ENCODE measurements at places on chromosomes 7 and 10. TPM values are rescaled to one million over a fixed set of nuclear protein-coding genes. Genes with fewer than 3 reads are reported as not detected.

DNA sequence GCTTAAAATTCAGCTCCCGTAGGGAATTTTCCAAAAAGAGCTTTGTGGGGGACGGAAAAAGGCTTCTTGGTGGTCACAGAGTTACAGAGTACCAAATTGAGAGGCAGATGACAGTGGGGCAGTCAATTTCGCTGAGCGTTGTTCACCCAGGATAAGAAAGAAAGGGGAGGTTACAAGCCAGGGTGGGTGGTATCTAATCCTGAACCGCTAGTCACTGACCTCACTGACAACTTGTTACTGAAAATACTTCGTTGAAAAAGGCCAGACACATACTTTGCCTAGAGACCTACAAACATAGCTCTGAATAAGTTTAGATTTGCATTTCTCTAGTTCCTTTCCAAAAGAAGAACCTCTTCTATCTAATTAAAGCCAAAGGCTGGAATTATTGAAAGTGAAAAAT lies at the start of gene CTNNA3:
TSS of gene CTNNA3 (minus strand) at position 167 of the 400 bp plus-strand sequence.
- DNase-seq, result no peak
- no peaks in the 10 kb centered on the region for H3K36me3 ChIP-seq
- H3K27ac ChIP-seq, result no peak within 1 kb of the TSS
- H3K27me3 ChIP-seq, result no peaks in the 10 kb centered on the region
- H3K4me1 ChIP-seq, result no peaks in the 10 kb centered on the region

DNA sequence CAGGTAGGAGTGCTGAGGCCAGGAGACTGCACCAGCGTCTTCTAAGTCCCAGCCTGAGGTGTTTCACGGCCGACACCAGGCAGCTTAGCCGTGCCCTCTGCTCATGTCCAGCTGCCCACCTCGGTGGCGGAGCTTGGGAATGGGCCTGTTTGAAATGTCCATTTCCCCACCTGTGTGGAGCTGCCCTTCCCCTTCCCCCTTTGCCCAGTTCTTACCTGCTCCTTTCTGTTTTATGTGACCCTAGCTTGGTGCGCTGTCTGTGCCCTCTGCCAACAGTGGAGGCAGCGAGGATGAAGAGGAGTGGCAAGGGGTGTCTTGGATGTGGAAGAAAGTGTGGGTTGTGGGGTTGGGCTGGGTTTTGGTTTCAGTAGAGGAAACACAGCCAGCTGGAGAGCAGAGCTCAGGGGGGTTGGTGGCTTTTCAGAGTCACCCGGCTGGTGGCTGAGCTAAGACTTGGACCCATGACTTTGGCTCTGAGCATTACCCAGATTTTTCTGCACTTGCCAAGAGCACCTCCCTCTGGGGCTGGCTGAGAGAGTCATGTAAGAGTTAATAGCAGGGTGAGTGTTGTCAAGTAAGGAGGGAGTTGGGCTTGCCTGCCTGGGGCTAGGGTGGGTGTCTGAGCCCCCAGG lies 37.4 kb downstream of the GBX1 start:
- DNase-seq, result no peak
- peaks cover 4% of the 10 kb centered on the region for H3K4me1 ChIP-seq
- peaks cover 45% of the 10 kb centered on the region for H3K36me3 ChIP-seq
- H3K27me3 ChIP-seq, result no peaks in the 10 kb centered on the region
- H3K27ac ChIP-seq, result no peak overlapping the region

DNA sequence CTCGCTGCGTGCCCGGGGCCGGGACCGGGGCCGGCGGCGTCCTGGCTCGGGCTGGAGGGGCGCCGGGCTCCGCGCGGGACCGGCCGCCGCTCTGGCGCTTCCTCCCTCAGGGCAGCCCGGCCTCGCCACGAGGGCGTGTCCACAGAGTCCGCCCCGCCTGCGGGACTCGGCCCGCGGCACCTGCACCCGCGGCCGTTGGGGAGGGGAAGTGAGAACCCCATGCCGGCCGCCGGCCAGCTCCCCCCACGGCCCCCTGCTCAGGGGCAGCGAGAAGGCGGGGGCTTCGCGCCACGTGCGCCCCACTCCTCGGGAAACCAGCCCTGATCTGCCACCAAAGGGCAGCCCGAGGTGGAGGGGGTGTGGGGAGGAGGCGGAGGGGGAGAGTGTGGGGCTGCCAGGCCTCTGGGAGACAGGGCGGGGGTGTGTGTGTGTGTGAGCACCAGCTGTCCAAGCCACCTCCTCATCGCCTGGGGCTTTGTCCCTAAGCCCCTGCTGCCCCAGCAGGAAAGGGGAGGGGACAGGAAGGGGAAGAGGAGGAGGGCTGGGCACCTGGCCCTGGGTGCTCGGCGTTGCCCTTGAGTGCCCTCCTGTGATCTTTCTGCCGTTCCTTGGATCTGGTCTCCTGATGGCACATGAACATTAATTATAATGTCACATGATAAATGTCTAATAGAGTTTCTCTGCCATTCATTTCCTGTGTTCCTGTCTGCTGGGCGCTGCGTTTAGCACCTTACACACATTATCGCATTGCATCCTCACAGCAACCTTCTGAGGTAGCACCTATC lies at the start of gene PIK3AP1:
TSS of gene PIK3AP1 (minus strand) at position 93 of the 785 bp plus-strand sequence. CDS start 120 bp downstream, outside the sequence.
- no peaks in the 10 kb centered on the region for H3K27me3 ChIP-seq
- no peaks in the 10 kb centered on the region for H3K36me3 ChIP-seq
- peak within 1 kb of the TSS; percentile 81 for H3K4me3 ChIP-seq
- peak; percentile 84 for DNase-seq

DNA sequence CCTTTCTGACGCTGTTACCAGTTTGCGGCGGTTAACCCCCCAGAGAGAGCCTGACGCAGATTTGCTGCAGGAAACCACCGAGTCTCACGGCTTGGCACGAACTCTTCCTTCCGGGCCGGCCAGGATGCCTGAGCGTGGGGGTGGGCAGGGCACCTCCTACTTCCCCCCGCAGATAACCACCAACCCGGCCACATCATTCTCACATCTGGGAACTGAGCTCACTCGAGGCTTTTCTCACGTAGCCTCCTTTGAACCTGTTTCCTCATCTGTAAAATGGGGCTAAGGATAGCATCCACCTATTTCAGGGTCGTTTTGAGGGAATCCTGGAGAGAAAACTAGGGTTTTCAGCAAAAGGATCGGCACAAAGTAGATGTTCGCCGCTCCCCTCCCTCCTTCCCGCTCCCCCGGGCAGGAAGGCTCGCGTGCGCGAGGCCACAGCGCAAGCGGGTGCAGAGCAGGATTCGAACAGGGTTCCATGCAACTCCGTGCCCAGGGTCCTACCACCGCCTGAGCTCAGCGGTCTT lies 23.6 kb downstream of the DDIT4 start:
- no peaks in the 10 kb centered on the region for H3K36me3 ChIP-seq
- H3K27me3 ChIP-seq, result no peaks in the 10 kb centered on the region
- H3K27ac ChIP-seq, result peak overlapping the region; percentile 88
- no peaks in the 10 kb centered on the region for H3K4me1 ChIP-seq
- no peak for DNase-seq

Gene LIPN
- not detected for total RNA-seq

DNA sequence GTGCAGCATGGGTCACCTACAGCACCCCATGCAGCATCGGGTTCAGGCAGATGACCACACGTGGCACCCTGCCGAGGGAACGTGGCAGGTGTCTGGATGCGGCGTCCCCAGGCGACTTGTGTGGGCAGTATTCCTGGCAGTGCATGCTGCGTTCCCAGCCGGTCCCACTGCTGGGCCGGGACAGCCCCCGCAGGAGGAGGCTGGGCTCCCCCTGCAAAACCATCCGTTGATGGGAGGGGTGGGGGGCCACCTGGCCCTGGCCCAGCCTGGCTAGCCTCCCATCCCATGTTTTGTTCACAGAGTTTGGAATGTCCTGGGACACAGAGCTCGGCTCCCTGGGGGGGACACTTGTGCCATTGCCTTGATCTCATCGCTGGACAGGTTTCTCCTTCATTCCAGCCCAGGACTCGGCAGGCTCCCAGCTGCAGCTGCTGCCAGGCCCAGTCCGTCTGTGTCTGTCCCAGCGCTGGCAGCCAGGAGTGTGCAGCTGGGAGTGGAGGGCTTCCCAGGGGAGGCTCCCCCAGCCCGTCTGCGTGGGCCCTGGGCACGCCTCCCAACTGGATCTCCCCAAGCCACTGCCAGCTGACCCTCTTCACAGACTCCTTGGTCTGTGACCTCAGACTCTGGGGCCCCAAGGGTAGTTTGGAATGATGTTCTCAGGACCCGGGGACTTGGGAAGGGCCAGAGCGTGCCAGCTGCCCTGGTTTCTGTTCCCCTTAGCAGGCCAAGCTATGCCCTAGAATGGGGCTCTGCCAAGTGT lies 32.6 kb downstream of the TMEM270 start:
- no peaks in the 10 kb centered on the region for H3K4me1 ChIP-seq
- H3K27me3 ChIP-seq, result no peaks in the 10 kb centered on the region
- H3K36me3 ChIP-seq, result no peaks in the 10 kb centered on the region
- peak overlapping the region; percentile 57 for H3K27ac ChIP-seq
- no peak overlapping the region for H3K4me3 ChIP-seq

Gene RET
- 1.2 TPM for total RNA-seq

DNA sequence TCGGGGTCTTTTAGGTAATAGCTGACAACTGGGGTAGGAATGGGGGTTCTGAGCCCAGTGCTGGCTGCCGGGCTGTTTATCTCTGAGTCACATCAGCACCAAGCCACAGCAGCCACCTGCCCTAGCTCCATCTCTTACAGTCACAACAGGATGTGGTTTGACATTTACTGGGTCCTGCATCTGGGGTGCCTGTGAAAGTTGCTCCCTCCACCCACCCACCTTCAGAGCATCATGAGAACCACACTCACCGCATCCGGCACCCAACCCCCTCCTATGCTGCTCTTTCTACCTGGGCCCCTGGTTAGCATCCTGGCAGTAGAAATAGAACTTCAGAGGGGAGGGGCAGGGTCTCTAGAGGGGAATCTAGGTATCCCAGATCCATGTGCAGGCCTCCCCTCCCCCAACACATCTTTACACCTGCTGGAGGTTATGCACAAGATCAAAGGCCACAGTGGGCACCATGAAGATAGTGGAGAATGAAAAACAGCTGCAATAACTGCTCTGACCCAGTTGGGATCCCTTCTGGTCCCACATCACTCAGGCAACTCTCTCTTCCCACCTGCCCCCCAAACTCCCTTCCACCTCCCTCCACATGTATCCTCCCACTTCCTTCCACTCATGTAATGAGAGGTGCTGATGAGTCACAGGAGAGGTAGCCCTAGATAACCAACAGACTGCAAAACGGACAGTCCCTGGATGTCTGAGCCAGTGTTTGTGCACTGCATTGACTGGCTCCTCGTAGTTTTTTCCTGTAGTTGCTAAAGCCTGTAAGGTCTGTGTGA lies 38.2 kb downstream of the PRSS2 start:
- no peak overlapping the region for H3K27ac ChIP-seq
- no peaks in the 10 kb centered on the region for H3K27me3 ChIP-seq
- peak; percentile 43 for DNase-seq

DNA sequence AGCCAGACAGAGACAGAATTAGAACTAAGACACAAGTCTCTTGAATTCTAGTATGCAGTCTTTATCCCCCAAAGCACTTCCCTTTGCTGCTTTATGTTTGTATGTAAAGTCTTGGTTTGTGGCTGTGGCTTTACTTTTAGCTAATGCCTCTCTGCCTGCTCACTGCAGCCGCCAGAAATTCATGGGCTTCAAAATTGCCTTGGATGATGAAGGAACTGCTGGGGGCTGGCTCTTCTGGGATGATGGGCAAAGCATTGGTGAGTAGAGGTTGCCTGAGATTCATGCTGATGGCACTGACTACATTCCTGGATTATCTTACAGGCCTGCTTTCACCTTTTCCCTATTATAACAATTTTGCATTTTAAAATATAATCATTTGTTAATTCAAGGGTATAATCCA lies 10.9 kb upstream of the MGAM2 start:
- no peak overlapping the region for H3K4me3 ChIP-seq
- no peaks in the 10 kb centered on the region for H3K36me3 ChIP-seq
- H3K4me1 ChIP-seq, result no peaks in the 10 kb centered on the region
- no peaks in the 10 kb centered on the region for H3K27me3 ChIP-seq
- H3K27ac ChIP-seq, result no peak overlapping the region

DNA sequence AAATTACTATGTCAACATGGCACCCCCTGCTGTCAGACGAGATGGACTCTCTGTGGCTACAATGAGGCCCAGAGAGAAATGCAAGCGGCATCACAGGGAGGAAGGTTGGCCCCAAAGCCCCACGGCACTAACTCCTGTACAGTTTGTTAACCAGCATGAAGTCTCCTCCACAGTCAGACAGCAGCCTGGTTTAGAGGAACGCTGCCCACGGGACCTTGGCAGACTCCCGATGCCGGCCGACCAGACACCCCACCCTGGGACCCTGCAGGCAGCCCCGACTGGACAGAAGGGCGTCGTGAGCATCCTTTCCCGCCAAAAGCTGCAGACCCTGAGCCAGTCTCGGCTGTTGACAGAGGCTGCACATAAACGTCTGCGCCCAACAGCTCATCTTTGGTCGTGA lies 158.8 kb downstream of the DIP2C start:
- DNase-seq, result no peak
- H3K4me1 ChIP-seq, result no peaks in the 10 kb centered on the region
- H3K36me3 ChIP-seq, result no peaks in the 10 kb centered on the region
- H3K27me3 ChIP-seq, result no peaks in the 10 kb centered on the region

Gene RASSF4
- total RNA-seq, result 5.2 TPM

Gene SH2B2
- total RNA-seq, result 8.9 TPM

- DNase-seq, result no peak
- no peak overlapping the region for H3K27ac ChIP-seq
- no peaks in the 10 kb centered on the region for H3K27me3 ChIP-seq
- H3K36me3 ChIP-seq, result peaks cover 77% of the 10 kb centered on the region
- no peaks in the 10 kb centered on the region for H3K4me1 ChIP-seq
These were observed 21.6 kb downstream of the KIFBP start for GRCh38 chr10:69010151-69010640.

- H3K4me3 ChIP-seq, result no peak overlapping the region
- no peak overlapping the region for H3K27ac ChIP-seq
- no peak for DNase-seq
- H3K4me1 ChIP-seq, result peaks cover 6% of the 10 kb centered on the region
These were observed 27.3 kb downstream of the CCNY start for GRCh38 chr10:35363587-35363986.
